ENCODE measurements at places on chromosomes 4 and X.

GRCh38 chrX:114162068-114162735 is 421.7 kb upstream of the HTR2C start:
- no peak for DNase-seq

GRCh38 chrX:31320740-31321139 is 248.9 kb upstream of the FTHL17 start:
- DNase-seq, result no peak

DNA sequence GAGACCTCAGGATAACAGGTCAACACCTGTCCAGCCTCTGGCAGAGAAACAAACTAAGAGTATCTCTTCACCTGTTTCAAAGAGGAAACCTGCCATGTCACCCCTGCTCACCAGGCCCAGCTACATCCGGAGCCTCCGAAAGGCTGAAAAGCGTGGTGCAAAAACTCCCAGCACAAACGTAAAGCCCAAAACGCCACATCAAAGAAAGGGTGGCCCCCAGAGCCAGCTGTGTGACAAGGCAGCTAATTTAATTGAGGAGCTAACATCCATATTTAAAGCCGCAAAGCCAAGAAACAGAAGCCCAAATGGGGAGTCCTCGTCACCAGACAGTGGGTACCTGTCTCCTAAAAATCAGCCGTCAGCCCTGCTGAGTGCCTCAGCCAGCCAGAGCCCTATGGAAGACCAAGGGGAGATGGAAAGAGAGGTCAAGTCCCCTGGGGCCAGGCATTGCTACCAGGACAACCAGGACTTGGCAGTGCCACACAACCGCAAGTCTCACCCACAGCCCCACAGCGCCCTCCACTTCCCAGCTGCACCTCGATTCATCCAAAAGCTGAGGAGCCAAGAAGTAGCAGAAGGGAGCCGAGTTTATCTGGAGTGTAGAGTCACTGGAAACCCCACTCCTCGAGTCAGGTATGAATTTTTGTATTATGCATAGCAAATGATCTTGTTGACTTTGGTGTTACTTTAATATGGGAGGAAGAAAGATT is 15.1 kb downstream of the PALLD start:
- peak; percentile 22 for DNase-seq

GRCh38 chr4:56671860-56672259 is 9.2 kb downstream of the HOPX start:
- DNase-seq, result no peak

- no peak for DNase-seq
Measured at GRCh38 chr4:119872371-119873016, 194.2 kb downstream of the MAD2L1 start.

DNA sequence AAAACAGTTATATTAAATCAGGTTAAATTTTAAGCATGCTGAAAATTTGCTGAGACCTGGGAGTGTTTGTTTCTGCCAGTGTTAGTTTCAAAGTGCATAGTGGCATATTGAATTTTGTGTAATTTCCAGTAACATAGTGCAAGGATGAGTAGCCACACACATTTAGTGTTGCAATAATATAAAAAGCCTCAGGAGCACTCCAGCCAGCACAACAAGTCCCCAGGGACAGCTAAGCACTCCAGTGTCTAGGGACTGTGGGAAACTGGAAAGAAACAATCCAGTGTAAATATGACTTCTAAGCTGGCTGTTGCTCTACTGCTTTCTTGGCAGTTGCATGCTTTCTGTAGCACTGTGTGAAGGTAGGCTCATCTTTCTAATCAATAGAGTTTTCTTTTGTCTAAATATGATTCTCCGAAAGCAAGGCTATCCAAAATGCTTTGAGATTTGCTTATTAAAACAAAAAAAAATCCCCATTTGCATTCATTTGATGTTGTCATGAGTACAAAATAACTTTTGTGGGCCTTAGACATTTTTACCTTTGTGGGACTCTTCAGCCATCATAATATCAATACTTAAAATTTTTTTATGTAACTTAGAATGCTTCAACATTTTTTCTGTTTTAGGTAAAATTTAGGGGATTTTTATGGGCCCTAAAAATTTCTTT is 24.2 kb upstream of the CXCL2 start:
- no peak for DNase-seq

GRCh38 chr4:170157670-170158069 is 67.9 kb upstream of the AADAT start:
- no peak for DNase-seq

- DNase-seq, result no peak
Measured at GRCh38 chr4:55729351-55730279, 90.0 kb upstream of the EXOC1L start.

DNA sequence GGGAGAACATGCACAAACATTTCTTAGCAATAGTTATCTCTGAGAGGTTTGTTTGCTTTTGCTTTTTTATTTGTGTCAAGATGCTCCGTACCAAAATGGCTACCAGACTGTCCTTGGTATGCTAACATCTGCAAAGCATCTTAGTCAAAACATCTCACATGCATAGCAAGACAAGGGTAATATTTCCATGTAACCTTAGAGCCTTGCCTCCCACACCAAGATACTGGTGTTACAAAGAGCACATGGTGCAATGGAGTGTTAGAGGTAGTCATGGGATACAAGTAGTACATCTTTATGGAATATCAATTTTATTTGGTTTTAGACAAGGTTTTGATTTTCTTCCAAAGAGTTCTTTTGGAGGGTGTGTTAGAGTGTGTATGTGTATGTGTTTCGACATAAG is 109.7 kb downstream of the NR3C2 start:
- no peak for DNase-seq

- DNase-seq, result peak; percentile 15
Measured at GRCh38 chr4:88457307-88458103, 586 bp downstream of the HERC5 start.

DNA sequence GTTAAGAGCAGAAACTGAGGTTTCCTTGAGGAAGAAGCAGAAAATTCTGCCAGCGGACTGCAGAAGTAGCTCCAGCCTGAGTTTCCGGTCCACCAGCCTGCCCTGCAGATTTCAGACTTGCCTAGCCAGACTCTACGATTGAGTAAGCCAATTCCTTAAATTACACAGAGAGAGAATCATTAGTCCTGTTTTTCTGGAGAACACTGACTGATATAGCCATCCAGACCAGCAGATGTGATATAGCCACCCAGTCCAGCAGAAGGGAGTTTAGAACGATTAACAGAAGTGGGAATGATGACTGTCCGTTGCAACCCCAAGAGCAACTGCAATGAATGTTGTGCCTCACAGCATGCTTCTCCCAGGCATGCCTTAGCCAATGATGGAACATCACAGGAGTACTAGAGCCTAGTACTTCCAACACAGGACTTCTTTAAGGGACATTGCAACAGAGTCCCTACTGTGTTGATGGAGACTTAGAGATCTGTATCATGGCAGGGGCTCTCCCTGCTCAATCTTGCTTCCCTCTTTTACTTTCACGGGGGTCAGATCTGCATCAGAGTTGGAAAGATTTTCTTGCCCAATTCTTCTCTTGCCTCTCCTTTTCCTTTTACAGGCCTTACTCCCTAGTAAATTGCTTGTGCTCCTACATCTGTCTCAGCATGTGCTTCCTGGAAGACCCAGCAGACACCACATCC is 264.6 kb upstream of the CLNK start:
- DNase-seq, result no peak

- DNase-seq, result no peak
Measured at GRCh38 chr4:106264331-106264728, 51.7 kb downstream of the TBCK start.

Measured in stimulated activated CD4-positive, alpha-beta T cell treated with anti-CD3 and anti-CD28 coated beads, Interleukin-15, amount 100 ng/mL, for 1 hour (primary cell).